ENCODE measurements at places on chromosomes 13 and 19.

DNA sequence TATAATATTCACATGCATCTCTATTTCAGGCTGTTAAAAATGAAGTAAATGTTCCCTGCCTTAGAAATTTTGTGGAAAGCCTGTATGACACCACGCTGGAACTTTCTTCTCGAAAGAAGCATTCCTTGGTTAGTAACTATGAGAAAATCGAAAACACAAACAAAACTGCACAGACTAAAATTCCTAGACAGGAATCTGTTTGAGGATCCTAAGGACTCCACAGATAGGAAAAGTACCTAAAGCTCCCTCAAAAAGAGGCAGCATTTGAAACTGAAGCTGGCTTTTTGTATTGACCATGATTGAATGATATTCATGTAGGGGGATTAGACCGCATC, 103.4 kb downstream of the FRY start:
- DNase-seq = no peak

GRCh38 chr19:56355517-56355916, 37.8 kb downstream of the ZNF582 start:
- no peak for DNase-seq

- no peak for DNase-seq
These were observed 13.7 kb upstream of the ZNF492 start for GRCh38 chr19:22620401-22620800.

DNA sequence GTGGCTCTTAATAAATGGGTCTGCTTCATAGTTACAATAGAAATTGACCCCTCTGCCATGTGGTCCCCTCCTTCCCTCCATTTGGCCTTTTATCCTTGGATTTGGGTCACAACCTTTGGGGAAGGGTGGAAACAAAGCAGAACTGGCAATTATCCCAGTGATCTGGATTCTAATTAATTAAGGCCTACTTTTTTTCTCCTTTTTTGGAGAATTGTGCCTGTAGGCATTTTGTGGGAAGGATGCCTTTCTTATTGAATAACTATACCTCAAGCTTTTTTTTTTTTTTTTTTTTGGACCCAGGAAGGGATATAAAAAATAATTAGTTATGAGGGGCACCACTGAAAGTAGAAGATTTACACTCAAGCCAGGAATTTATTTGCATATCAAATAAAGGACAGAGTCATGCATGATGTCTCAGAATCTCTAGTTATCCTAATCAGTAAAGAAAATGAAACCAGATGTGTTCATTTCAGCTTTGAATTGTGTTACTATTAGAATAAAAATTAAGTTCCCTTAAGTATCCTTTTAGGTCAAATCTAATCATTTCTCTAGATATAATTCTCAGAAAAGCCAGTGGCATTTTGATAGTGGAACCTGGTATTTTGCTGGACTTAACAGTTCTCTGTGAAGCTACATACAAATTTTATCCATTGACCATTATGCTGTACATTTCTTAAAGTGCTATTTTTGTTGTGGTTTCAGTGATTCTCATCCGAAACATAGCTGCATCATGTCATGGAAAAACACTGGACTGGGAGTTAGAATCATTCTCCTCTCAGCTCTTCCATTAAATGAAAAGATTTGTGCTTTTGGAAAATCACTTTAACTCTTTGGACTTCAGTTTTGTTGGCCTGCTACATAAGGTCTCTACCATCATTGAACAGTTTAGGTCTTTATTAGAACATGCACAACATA, 129.3 kb downstream of the KCNRG start:
- DNase-seq = no peak

- no peak for DNase-seq
These were observed 31.7 kb downstream of the ACTL9 start for GRCh38 chr19:8666814-8667405.

GRCh38 chr13:59954601-59955000, 209.1 kb downstream of the DIAPH3 start:
- DNase-seq = no peak

DNA sequence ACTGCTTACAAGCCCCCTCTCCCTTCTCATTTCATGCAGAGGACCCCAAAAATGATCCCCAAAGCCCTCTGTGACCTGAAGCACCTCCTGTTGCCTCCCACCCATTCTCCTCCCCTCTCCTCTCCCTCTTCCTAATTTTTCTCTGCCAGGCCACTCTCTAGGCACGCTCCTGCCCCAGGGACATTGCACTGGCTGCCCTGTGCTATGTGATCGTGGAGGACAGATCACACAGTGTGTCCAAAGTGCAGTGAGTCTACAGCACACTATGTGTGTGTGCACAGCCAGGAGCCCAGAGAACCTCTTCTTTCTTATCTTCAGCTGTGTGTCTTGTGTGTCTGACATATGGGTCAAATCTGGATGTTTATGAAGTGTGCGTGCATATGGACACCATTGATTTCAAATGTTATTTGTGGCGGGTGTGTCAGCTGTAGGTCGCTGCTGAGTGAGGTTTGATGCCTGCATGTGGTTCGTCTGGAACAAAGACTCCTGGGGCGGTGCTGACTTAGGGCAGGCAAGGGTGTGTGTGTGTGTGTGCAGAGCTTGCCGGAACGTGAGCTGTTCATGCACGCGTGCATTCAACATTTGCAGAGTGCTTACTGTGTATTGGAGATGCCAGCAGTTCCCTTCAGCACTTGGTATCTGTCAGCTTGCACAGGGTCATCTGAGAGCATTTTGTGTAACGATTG, 2.1 kb upstream of the KLHL26 start:
- DNase-seq = peak; percentile 74

DNA sequence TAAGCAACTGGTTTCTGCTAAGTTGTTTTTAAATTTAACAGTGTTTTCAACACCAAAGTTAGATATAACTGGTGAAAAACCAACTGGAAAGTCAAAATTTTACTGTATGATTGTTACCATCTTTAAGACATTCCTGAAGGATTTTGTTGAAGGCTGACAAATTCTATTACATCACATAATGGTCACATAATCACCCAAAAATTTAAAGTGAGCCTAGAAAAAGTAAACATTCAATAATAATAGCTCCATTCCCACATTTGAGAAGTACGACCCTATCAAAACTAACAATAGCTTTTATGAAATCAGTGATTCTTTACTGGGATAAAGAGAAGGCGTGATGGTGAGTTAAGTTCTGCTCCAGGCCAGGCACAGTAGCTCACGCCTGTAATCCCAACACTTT, 51.6 kb downstream of the USP12 start:
- DNase-seq = no peak

- no peak for DNase-seq
These were observed 23.9 kb downstream of the PIBF1 start for GRCh38 chr13:72805676-72806346.

DNA sequence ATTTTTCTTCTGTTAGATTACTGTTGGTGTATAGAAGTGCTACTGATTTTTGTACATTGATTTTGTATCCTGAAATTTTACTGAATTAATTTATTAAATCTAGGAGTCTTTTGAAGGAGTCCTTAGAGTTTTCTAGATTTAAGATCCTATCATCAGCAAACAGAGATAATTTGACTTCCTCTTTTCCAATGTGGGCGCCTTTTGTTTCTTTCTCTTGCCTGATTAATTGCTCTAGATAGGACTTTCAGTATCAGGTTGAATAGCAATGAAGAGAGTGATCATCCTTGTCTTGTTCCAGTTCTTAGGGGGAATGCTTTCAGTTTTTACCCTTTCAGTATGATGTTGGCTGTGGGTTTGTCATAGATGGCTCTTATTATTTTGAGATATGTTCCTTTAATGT, 5.6 kb upstream of the CD33 start:
- no peak for DNase-seq

GRCh38 chr19:7614859-7615741, 14.2 kb downstream of the XAB2 start:
- DNase-seq = no peak

DNA sequence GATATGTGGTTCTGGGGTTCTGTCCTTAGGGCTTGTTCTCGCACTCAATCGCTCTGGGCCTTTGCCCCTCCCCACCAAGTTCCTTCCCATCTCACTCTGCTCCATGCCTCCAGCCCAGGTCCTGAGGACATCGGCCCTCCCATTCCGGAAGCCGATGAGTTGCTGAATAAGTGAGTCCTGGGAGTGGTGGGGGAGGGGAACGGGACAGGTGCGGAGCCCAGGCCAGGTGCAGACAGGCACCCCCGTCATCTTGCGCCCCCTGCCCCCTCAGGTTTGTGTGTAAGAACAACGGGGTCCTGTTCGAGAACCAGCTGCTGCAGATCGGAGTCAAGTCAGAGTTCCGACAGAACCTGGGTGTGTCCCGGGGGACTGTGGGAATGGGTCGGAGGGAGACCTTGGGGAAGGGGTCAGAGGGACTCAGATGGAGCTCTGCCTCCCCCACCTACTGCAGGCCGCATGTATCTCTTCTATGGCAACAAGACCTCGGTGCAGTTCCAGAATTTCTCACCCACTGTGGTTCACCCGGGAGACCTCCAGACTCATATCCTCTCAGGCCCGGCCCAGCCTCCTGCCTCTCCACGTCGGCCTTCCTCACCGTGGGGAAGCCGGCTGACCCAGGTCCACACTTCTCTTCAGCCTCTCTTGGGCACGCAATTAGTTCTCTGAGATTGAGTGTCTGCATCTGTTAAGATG, 10.1 kb downstream of the FUZ start:
- DNase-seq = no peak

DNA sequence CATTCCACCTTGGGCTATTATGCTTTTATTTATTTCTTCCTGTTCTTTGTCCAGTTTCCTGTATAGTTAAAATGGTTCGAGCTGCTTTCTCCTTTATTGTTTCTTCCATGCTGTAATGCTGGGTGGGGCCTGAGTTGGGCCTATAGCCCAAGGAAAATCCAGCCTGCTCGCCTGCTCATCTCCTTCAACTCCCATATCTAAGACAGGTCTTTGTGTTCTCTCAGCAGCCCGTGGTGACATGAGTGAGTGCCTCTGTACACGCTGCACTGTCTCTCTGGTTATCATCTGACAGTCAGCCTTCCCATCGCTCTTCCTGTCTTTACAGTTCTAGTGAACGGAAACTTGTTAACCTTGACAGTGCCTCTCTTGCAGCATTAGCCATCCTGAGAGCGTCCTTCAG, 221.9 kb upstream of the SLC10A2 start:
- no peak for DNase-seq

- no peak for DNase-seq
These were observed 91.7 kb downstream of the GADD45B start for GRCh38 chr19:2567580-2567979.

GRCh38 chr13:35501661-35502235, 25.3 kb upstream of the MAB21L1 start:
- no peak for DNase-seq

DNA sequence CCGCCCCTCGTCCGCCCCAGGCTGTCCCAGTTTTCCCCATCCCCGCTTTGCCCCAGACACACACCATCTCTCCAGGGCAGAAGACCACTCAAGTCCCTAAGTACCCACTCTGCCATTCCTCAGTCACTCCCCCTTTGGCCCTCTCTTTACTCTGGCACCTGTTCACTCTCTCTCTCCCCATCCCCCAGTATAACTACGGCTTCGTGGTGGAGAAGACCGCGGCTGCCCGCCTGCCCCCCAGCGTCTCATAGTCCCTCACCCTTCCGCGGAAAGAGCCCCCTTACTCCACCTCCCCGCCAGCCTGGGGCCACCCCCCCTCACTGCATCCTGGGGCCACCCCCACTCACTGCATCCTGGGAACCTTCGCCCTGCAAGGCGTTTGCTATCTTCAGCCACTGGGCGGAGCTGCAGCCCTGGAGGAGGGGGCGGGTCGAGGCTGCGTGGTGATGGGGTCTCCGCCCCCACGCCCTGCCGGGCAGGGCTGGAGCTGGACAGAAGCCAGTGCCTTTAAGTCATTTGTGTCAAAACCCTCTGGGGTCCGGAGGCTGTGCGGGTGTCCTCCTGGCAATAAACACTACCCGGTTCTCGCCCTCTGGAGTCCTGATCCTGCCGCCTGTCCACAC, 5.0 kb downstream of the MVB12A start:
- peak; percentile 85 for DNase-seq

DNA sequence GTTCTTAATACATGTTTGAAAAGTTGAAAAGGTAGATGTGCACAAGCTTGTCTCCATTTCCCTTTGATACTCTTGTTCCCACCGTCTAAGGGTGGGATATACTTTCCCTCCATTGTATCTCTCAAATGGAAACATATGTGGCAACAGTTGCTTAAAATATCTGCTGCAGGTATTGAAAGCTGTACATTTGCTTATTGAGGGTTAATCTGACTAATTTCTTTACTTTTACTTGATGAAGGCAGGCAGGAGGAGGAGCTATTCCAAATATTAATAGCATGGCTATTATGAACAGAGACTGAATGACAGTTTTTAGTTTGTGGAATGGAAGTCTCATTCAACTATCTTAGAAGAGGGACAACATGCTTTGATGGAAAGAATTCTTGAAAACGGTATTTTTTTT, 103.8 kb downstream of the SLC10A2 start:
- DNase-seq = no peak

- no peak for DNase-seq
These were observed 17.5 kb upstream of the HTR2A start for GRCh38 chr13:46914341-46914740.

DNA sequence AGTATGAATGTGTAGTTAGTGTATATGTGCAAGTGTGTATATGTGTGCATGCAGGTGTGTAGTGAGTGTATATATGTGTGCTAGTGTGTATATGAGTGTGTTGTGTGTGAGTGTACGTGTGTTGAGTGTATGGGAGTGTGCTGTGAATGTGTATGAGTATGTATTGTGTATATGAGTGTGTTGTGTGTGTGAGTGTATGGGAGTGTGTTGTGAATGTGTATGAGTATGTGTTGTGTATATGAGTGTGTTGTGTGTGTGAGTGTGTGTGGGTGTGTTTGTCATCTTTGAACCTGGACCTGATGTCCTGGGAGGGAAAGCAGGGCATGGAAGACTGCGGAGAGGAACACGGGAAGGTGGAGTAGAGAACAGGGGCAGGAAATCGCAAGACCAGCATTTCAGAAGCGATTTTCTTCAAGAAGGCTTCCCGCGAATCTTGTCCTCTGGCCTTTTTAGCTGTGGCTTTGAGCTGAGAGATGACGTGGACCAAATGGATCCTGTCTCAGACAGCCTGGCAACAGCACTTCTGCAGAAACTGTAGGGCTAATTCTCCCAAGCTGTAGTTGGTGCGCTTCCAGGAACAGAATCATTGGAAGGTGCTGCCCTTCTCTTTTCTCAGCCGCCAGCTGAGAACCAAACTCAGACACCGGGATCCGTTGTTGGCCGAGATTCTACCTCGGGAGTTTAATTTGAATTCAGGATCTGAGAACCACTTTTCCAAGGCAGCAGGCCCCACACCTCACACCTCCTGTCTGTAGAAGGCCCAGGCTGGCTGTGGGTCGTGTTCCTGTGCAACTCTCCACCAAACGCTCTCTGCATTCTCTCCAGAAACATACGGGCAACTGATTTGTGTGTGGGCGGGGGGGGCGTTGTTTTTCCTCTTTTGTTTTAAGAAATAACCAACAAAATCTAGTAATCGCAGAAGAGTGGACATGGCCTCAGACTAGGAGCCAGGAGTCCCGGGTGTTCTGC, 94.7 kb upstream of the RAP2A start:
- DNase-seq = peak; percentile 88

GRCh38 chr13:35354285-35354684, 122.2 kb downstream of the MAB21L1 start:
- DNase-seq = no peak
